ENCODE measurements at places on chromosomes 2 and 18.
A peak's percentile ranks its signal among the peaks of the same experiment; 100 is the strongest.

GRCh38 chr18:61333271-61333745 is at the start of gene CDH20:
TSS of gene CDH20 (plus strand) at chr18:61333430.
- DNase-seq, result no peak

DNA sequence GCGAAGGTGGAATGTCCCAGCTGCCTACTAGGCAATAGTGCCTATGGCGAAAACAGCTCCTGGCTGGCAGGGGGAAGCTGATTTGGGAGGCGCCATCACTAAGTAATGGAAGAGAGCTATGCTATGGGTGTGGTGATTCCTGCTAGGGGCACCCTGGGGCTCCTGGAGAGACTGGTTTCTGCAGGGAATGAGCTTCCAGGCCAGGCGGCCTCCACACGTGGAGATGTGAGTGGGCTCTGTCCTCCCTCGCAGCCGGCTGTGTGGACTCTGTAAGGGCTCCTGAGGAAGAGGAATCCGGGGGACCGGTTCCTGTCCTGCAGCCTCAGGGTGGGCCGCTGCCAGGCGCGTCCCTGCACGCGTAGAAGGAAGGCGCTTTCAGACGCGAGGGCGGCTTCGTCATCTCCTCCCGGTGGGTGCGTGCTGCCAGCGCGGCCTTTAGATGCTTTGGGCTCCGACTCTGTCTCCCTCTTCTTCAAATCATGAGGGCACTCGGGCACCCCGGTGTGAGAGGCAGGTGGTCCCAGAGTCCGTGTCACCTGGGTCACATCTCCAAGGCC is 55.5 kb upstream of the ANKRD62 start:
- peak; percentile 37 for DNase-seq

- peak; percentile 93 for DNase-seq
These were observed 92.7 kb downstream of the COPS8 start for GRCh38 chr2:237178396-237178795.

DNA sequence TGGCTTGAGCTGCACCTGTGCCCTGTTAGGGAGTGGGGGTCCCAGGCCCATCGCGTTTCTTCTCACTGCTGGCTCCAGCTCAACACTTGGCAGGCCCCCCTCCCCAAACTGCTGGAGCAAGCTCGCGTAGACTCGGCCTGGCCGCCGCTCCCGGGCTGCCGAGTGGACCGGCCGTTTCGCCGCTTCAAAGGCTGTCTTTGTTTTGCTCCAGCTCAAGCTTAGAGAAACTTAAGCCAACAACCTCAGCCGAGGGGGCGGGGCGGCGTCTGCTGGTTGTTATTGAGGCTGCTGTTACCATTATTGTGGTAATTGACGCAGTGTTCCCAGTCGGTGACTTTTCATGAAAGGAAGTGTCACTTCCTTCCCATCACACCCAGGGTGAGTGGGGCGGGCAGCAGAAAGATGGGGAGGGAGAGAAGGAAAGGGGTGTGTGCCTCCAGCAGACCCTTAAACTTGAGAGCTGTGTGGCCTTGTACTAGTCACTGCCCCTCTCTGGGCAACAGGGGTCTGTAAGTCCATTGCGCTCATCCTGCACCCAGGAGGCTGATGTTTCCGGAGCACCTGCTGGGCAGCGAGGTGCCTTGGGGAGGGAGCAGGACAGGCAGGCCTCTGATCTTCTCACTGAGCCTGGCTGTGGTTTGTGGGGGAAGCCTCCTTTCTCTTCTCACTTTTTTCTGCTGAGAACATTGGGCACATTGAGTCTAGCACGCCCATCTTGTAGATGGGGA is 2.1 kb downstream of the ARID5A start:
- no peak for DNase-seq

DNA sequence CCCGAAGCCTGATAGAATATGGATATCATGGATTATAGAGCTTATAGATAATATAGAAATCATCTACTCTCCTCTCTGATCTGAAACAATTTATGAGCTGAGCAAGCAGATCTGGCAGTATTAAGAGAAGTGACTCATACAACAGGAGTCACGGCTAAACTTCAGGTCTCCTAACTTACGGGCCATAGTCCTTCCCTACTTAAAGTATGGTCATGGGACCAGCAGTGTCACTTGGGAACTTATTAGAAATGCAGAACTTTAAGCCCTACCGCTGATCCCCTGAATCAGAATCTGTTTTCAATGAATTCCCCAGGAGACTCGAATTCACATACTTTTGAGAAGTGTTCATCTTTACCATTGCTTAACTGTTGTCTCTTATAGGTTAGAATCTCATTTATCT is 195.7 kb upstream of the FANCL start:
- peak; percentile 41 for DNase-seq

DNA sequence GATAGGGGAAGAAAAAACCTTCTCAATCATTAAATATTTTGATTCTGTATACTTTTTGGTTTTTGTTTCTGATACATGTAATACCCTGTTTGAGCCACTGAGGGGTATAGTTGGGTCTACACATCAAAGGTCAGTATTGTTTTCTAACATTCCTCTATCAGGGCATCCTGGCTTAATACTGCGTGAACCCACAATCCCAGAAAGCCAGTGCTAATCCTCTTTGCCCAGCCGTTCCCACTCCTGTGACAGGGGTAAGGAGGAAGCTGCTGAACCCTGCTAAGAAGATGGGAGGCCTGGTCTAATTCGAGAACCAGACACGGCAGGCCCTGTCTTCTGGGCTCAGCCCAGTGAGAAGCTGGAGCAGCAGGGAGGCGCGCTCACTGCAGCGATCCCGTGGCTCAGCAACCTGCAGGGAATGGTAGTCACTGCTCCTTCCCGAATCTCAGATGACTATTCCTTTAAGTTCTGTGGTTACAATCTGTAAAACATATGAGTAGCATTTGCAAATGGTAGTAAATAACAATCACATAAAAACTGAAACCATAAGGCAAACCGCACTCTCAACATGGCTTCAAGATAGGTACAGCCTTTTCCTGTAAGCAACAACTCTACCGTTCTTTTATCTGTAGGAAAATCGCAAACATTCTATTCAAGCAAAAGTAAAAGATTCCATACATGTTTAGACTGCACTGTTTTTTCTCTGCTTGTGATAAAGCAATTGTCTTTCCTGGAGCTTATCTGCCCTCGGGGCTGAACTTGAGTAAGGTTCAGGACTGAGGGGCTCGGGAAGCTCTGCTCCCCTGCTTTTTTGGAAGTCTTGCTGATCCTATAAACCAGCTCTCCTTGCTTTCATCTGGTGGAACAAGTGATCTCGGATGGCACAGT is 87.0 kb downstream of the EPB41L3 start:
- DNase-seq, result no peak

- DNase-seq, result no peak
These were observed 459.4 kb upstream of the MC4R start for GRCh38 chr18:60831971-60832370.

DNA sequence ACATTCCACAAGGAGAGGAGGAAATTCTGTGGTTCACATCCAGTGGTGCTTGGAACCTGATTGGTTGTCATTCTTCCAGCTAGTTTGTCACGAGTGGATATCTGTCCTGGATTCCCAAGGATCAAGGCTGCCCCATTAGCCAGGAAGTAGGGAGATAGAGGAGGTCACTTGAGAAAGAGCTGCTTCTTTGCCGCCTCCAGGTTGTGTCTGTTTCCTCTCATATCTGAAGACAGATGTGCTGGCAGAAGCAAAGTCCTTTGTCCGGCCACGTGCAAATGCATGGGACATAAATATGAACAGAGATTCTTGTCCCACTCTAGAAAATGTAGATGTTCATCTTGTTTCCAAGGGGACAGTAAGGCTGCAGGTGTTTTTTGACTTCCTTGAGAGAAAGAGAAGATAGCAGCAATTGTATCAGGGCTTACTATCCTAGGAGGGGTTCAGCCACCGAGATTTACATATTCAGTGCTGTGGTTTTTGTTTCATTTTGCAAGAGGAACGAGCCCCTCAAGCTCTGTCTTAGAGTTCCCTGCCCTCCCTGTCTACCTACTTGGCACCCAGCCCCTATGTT is 174.4 kb downstream of the RPIA start:
- no peak for DNase-seq

GRCh38 chr18:50218432-50219197 is 23.7 kb upstream of the MYO5B start:
- DNase-seq, result peak; percentile 46

DNA sequence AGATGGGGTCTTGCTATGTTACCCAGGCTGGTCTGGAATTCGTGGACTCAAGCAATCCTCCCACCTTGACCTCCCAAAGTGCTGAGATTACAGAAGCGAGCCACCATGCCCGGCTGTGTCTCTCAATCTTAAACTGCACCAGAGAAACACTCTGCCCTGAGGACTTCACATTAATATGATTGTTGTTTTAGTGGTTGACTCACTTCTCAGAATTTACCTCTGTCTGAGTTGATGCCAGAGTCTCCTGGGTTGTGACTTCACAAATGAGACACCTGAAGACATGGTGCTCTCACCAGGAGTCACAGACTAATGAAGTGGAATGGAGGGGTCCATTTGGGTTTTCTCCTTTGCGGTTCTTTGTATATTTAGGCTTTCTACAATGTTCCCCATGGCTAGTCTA is 61.0 kb upstream of the TGIF1 start:
- DNase-seq, result no peak

- peak; percentile 24 for DNase-seq
These were observed 25.6 kb upstream of the ACSL3 start for GRCh38 chr2:222835143-222835822.

DNA sequence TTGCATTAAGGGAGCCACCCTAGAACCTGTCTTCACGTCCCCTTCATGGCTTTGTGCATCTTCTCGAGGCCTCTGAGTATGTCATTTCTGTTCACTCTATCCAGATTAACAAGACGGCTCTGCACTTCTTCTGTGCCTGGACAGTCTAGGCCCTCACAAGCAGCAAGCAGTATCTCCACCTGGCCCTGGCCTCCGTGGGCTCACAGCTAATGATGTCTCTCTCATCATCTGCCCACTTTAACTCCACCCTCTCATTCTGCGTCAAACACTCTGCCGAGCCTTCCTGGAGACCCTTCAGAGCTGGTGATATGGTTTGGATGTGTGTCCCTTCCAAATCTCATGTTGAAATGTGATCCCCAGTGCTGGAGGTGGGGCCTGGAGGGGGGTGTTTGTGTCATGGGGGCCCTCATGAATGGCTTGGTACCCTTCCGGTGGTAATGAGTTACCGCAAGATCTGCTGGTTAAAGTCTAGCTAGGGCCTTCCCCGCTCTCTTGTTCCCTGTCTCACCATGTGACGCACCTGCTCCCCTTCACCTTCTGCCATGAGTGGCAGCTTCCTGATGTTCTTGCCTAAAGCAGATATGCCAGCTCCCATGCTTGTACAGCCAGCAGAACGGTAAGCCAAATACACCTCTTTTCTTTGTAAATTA is 132.5 kb upstream of the ID2 start:
- no peak for DNase-seq

DNA sequence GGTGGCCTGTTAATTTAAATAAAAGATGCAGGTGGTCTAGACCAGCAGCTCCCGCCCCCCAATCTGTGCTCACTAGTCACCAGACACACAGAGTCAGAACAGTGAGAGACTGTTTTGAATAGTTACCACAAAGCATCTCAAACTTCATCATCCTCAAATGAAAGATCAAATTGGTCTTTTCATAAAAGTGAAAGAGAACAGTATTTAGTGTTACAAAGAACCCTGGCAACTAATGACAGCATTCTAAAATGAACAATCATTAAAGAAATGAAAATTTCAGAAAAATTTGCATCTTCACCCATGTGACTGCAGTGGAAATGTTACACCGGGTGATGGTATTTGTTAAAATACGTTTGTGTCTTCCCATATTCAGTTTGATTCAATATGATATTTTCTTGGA is 65.5 kb upstream of the PMAIP1 start:
- no peak for DNase-seq

GRCh38 chr2:220469201-220469600 is 841.8 kb downstream of the SLC4A3 start:
- peak; percentile 73 for DNase-seq

DNA sequence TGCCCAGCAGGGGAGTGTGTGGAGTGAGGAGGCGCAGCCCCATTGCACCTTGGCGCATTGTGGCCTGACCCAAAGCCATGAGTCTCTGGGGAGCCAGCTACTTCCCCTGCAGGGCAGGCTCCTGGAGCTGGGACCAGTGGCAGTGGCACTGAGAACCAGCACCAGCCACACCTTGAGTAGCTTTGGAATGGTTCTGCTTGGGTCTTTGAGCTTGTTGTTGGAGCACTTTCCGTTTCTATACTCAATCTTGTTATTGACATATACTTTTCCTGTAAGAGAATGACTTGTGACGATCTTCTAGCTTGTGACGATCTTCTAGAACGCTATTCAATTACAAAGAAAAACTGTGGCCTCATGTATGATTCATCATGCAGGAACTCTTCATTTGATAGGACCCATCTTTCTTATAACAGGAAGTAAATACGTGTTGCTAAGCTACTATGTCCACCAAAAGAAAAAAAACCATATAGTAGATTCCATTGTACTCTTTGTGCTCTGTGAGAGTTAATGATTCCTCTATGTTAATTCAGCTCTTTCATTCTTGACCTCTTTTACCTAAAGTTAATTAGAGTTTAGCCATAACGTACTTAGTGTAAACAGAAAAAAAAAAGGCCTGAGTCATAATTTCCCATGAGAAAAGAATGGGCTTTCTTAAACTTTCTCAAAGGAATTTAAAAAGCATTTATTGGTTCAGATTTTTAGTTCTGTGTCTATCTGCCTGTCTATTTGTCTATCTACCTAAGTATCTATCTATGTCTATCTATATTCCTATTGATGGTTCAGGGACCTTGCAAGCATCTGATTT is 113.1 kb downstream of the GATA6 start:
- peak; percentile 75 for DNase-seq

DNA sequence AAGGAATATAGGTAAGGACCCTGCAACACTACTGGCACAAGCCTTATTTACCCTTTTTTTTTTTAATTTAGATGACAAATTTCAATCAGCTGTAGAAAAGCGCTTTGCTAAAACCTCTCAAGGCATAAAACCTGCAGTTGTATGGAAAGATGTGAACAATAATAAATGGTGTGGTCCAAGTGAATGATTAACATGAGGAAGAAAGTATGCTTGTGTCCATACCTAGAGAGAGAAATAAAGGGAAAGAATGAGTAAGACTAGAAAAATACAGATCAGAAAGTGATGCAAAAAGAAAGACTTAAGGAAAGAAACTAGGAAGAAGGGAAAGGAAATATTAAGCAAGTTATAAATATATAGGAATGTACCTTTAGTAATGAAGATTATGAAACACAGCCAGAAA is 119.2 kb upstream of the SCN7A start:
- DNase-seq, result no peak

DNA sequence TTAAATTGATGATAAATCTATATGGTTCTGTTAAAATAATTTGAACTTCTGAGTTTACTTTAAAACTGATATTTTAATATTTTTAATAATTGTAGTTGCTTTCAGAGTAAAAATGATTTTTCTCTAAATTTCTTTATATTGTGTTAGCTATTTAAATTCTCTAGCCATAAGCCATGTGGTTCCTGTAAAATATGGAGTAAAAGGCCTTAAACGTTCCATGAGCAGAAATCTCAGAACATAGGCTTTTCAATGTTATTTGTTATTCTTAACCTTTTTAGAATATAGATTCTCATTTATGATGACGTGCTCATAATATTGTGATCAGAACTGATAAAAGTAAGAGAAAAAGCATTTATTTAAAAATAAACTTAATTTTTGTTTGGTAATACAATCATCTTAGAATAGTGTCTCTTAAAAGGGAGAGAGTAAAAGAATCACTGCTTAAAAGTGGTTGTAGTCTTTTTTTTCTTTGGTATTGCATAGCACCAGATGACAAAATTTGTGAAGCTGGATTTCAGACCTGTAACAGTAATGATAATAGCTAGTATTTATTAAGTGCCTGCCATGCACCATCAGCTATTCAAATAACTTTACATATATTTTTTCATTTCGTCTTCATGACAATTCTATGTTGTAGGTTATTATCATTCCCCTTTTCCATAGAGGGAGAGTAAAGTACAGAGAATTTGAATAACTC is 2.7 kb downstream of the BMPR2 start:
- peak; percentile 23 for DNase-seq
